Cerebellar cortex (tissue), 1 donor: ENCODE measurements at places on chromosomes 13 and 19.

- no peak for DNase-seq
These were observed 92.7 kb upstream of the GPR12 start for GRCh38 chr13:26853323-26853722.

DNA sequence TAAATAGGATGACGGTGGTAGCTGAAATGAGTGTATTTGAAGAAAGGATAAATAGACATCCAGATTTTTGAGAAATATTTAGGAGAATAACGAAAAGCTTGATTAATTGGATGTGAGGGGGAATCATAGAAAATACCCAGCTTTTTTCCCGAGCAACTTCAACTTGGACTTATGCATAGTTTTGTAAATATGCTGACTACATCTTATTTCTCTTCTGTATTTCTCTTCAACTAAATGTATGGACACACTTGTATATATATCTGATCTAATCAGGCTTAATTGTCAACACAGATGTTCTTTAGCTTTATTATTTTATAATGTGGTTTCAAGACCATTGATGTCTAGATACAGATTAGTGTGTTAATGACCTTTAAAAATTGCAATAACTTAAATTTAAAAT lies 685.0 kb downstream of the SLITRK1 start:
- no peak for DNase-seq

- peak; percentile 5 for DNase-seq
These were observed 1704.7 kb downstream of the SLITRK5 start for GRCh38 chr13:89375839-89376238.

- DNase-seq, result no peak
These were observed 33.0 kb downstream of the GJA3 start for GRCh38 chr13:20127562-20128458.

DNA sequence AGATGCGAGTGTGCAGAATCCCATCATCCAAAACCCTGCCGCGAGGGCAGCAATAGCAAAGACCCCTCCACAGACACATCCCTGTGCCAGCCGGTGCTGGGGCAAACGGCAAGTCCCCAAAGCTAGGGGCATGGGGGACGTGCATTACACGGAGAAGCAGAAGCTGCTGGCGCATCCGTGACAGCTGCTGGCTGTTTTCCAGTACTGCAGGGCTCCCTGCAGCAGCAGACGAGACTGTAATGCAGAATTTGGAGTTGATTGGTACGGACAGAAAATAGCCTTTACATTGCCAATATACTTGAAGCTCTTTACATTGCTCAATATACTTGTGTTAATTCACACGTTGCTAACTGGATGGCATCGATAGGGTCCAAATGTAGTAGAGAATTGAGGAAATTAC lies 77.2 kb upstream of the TMTC4 start:
- peak; percentile 22 for DNase-seq

GRCh38 chr19:5440299-5440698 lies 14.9 kb upstream of the ZNRF4 start:
- no peak for DNase-seq

- DNase-seq, result no peak
These were observed 117.8 kb downstream of the KCTD12 start for GRCh38 chr13:76768384-76768783.

GRCh38 chr13:46687810-46688209 lies 109.2 kb downstream of the ESD start:
- DNase-seq, result no peak

GRCh38 chr19:28264556-28264955 lies 948.4 kb downstream of the UQCRFS1 start:
- DNase-seq, result no peak

DNA sequence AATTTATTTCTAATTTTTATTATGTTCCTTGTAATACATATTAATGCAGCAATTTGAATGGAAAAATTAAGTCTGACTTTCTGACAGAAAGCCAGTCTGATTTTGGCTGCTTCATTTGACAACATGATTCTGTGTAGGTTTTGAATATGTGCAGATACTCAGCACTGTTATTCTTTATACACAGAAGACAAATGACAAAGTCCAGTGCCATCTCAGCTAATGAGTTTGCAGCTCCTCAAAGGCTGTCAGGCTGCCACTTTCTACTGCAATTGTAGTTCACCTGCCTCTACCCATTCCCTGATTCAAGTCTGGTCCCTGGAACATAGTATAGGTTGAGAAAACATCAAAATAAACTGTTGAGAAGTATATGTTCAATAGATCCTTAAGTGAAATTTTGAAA lies 2.9 kb upstream of the CHAMP1 start:
- no peak for DNase-seq

DNA sequence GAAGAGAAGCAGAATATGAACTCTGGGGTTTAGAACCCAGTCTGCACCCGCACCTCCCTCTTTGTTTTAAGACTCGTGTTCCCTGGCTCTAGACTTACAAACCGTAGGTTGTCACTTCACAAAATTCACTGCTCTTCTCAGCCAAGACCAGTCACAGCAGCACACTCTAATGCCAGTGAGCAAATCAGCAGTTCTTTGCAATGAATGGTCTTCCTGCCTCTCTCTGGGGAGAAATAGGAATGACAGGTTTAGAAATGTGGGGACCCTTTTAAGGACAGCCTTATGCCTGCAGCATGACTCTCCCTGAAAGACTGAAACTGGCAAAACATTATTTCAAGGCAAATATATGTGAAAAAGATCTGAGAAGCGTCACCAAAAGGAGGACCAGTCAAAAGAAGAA lies 156.9 kb downstream of the KCTD15 start:
- no peak for DNase-seq

DNA sequence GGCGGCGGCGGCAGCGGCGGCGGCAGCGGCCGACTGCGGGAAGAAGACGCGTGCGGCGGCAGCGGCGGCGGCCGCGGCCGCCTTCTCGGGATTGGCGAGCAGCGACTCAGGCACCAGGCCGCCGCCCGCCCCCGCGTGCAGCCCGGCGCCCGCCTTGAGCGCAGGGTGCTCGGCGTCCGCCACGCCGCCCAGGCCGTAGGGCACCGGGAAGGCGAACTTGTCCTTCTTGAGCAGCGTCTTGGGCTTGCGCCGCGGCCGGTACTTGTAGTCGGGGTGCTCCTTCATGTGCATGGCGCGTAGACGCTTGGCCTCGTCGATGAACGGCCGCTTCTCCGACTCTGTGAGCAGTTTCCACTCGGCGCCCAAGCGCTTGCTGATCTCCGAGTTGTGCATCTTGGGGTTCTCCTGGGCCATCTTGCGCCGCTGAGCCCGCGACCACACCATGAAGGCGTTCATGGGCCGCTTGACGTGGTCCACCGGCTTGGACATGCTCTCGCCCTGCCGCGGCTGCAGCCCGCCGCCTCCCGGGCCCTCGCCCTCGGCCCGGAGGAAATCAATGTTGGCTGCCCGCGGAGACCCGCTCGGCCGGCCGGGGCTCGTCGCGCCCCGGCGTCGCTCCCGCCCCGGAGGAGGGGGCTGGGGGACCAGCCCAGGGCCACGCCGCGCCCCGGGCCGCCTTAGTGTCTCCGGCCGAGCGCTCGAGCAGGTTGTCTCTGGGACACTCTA lies 621 bp downstream of the SOX21 start:
- no peak for DNase-seq

DNA sequence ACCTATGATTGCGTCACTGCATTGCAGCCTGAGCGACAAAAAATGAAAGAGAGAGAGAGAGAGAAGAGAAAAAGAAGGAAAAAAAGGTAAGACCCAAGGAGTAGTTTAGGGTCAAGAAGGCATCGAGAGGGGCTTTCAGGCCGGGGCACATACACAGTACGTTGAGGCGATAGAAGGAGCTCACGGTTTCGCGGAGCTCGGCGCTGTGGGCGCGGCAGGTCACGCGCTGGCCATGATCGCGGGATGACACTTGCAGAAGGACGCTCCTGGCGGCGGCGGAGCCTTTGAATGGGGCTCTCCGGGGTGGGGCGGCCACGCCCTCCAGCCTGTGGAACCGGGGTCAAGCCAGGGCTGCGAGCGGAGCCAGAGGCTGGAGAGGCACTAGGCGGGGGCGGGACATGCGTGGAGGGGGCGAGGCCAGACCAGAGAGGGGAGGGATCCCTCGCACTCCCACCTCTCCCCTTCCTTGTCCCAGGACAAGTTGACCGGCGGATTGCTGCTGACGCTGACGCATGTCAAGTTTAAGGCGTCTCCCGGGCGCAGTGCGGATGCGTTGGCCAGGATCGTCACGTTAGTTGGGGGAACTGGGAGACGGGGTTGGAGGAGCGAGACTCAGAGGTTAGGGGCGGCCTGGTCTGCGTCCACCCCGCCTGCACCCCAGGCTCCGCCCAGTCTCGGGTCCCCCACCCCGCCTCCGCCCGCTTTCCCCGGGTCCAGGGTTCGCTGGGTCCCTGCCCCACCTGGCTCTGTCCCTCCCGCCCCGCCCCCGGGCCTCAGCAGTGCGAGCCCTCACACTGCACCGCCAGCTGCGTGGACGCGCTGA lies 6.9 kb downstream of the NPHS1 start:
- DNase-seq, result no peak

DNA sequence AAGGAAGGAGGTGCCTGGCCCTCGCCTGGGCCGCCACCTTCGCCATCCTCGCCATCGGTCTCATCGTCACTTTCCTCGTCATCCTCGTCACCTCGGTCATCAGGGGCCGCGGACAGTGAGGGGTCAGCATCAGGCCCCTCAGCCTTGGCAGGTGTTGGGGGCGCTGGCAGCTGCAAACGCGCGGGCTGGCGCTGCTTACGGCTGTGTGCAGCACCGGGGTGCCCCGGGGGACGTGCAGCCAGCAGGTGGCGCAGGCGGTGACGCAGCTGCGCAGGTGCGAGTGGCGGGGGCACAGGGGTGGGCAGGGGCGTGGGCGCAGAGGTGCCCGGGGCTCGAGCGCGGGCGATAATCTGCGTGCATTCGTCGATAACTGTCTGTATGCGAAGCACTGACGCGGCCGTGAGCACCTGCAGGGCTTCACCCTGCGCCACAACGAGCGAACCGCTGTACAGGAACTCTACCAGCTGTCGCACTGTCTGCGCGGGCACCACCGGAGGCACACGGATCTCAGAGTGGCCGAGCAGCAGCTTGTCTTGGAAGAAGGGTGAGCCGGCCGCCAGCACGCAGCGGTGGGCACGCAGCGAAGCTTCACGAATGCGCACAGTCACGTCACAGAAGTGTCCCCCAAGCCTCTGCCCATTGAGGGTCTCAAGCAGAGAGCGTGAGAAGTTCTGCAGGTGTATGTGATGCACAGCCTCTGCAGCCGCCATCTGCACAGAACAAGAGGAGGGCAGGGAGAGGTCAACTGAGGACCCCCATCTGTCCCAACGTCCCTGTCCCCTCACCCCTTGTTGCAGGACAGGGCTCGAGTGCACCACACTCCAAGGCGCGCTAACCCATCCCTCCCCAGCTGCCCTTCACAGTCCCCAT lies 2.4 kb downstream of the ZBTB45 start:
- no peak for DNase-seq

- DNase-seq, result peak; percentile 28
These were observed 11.0 kb downstream of the MOB3A start for GRCh38 chr19:2084993-2085720.

DNA sequence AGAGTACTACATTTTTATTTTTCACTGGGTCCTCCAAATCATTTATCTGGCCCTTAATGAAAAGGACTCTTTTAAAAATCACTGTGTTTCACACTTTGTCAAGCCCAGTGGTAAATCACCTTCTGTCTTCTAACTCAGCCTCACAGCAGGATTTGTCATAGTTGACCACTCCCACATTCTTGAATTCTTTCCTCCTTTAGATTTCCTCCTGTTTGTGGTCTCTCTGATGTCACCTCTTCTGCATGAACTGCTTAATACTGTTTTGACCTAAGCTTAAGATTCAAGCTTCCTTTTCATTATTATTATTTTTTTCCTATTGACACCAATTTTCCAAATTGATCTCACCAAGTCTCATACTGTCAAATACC lies 899.8 kb upstream of the MIR17HG start:
- peak; percentile 66 for DNase-seq

GRCh38 chr13:95301968-95302393 lies 730 bp upstream of the ABCC4 start:
- DNase-seq, result peak; percentile 43

GRCh38 chr19:12782424-12783290 lies 7.3 kb upstream of the HOOK2 start:
- DNase-seq, result peak; percentile 86

DNA sequence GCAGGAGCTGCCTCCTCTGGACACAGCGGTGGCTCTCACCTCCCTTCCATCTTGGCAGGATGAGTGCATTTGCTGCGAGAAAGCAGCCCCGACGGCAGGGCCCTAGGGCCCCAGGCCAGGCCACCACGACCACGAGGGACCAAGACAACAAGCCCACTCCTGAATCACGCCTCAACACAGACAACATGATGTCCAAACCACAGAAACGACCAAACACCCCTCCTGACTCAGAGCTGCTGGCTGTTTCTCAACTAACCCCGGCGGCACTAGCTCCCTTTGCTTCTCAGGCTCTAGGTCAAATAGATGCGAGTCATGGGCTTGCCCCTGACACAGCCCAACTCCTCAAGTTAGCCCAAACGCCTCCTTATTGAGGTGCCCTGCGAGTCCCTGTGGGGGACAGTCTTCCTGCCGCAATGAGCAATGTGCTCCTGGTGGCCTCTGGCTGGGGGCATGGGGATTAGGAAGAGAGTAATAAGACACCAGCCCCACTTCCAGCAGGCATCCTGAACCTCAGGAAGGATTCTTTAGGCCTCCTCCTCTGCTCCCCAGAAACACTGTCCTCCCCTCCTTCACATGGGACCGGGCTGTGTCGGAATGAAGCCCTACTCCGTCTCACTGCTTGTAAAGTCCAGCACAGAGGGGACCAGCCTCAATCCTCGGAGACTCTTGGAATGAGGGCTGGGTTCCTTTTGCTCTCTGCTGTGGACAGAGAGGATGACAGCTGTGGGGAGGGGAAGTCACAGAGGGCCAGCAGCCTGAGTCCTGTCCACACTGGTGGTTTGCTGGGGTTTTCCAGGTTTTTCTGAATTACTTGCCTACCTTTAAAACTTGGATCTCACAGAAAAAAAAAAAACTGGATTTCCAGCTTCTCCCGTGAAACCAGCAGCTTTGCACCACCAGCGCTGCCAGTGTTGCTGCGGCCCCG lies 6.9 kb upstream of the ATF5 start:
- DNase-seq, result no peak

DNA sequence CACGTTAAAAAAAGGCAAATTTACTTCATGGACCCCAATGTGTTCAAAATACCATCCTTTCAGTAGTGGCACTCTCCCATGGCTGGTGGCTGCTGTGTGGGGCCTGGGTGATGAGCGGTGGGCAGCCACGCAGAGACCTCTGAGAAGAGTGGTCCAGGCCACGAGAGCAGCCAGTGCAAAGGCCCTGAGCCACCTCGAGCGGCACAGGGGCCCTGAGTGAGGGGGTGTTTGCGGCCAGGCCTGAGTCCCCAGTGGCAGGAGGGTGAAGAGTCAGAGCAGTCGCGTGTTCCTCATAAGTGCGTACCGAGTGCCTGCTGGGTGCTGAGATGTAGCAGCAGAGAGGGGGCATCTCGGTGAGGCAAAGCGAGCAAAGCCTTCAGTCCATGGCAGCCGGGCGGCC lies 7.0 kb downstream of the ZNF444 start:
- DNase-seq, result no peak

DNA sequence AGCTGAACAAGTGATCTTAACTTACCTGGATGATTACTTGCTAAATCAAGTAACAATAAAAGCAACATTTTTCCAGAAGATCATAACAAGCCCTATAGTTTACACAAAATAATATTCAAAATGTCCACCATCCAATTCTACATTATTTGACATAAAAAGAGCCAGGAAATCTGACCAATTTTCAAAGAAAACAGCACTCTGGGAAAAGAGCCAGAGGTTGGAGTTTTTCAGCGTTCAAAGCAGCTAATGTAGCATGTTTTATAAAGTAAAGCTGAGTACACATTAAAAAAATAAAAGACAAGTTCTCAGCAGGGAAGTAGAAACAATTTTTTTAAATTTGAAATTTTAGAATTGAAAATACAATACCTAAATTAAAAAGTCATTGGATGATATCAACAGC lies 62.6 kb downstream of the UFM1 start:
- no peak for DNase-seq
